ENCODE measurements at places on chromosomes 16 and 17. TPM values are rescaled to one million over a fixed set of nuclear protein-coding genes. Genes with fewer than 3 reads are reported as not detected.

DNA sequence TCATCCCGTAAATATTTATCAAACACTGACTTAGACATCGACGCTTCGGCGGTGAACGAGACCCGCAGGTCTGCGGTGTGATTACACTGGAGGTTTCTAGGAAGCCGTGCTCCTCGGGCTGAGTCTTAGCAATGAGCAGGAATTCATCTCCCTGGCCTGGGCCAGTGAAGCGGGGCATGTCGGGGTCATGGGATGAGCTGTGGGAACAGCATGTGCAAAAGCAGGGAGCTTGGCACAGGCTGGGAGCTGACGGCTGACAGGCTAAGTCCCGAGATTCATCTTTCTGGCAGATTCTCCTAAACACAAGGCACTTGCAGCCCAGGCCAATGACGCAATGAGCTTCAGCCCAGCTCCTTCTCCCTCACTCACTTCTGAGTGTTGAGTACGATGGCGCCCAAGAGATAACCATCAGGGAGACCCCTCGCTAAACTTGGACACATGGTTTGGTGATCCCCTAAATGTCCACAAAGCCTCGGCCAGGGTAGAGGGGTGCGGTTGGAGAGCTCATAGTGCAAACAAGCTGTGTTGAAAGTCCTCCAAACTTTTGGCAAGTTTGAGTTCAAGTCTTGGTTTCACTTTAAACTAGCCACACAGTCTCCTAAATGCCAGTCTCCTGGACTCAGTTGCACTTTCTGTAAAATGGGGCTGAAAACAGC lies 12.8 kb downstream of the CRISPLD2 start:
- DNase-seq, result peak; percentile 89

DNA sequence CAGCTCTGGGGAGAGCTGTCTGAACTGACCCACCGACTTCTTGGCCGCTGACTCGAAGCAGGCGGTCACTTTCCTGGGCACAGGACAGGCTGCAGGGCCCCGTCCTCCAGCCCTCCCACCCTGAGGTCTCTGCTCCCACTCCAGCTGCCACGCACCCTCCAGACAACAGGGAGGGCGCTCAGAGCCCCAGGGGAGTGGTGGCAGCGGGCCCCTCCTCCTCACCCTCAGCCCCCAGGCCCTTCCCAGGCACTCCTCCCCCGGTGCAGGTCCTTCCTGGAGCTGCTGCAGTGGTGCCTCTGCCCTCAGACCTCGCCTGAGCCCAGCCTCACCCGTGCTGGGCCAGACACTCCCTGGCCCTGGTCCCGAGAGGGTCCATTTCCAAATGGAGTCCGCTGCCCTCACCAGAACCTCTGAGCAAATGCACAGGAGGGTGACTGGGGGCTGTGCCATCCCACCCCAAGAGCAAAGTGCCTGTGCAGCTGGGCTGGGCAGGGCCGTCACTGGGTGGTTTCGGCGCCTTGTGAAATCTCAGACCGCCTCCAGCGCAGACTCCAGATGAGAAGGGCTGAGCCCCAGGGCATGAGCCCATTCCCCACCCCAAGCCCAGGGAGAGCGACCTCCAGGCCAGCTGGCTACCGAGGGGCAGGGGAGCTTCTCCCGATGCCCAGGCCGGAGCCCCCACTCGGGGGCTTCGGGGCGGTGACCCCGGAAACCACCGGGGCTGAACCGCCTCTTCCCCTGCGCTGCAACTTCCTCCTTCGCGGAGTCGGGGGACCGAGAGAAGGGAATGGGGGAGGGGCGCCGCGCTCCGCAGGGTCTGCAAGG lies 717 bp downstream of the CYBA start:
- peak; percentile 66 for DNase-seq

GRCh38 chr17:50660042-50660886 lies 25.6 kb downstream of the ABCC3 start:
- DNase-seq, result peak; percentile 38

DNA sequence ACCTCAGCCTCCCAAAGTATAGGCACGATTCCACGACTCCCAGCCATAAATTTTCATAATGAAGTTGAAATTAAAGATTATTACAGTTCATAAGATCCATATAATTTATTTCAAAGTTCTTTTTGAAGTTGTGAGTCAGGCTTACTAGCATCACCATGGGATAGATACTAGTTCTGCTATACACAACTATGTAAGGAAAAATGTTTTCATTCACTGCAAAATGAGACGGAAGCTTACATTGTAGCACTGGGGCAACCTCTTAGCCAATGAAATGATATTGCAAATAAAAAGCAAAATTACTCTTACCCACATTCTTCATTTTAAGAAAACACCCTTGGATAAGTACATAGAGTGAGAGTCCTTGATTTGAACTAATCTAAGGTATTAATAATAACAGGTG lies 18.8 kb upstream of the MARCHF10 start:
- DNase-seq, result no peak

CDH11 gene
- total RNA-seq, result 28.4 TPM
